MV-4-11 (cell line): ENCODE measurements at places on chromosomes 13 and 19.

- peak; percentile 52 for DNase-seq
These were observed 2.7 kb downstream of the JUND start for GRCh38 chr19:18278521-18279265.

DNA sequence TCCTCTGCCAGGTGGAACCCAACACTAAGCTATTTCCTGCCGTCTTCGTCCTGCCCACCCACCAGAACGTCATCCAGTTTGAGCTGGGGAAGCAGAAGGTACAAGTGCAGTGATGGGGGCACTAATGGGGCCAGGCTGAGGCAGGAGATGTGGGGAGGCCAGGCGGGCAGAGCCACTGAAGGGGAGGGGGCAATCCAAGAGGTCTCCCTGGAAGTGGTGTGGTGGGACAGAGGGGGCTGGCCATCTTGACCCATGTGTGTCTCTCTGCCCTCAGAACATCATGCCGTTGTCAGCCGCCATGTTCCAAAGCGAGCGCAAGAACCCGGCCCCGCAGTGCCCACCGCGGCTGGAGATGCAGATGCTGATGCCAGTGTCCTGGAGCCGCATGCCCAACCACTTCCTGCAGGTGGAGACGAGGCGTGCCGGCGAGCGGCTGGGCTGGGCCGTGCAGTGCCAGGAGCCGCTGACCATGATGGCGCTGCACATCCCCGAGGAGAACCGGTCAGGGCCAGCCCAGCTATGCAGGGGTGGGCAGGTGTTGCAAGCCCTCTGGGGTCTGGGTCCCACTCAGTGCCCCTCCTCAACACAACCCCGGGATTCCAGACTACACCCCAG, 49.6 kb downstream of the RYR1 start:
- DNase-seq, result no peak

DNA sequence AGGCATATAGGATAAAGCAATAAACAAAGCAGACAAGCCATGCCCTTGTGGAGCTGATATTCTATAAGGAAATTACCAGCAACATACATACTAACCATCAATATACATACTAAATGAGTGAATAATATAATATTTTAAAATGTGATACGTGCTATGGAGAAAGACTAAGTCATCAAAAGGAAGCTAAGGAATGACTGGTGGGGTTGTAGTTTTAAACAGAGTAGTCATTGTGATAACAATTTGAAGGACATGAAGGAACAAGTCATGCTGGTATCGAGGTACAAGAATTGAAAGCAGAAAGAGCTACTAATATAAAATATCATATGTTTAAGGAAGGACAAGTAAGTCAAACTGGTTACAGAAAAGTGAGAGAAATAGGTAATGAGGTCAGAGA, 894.9 kb upstream of the PCDH9 start:
- no peak for DNase-seq

DNA sequence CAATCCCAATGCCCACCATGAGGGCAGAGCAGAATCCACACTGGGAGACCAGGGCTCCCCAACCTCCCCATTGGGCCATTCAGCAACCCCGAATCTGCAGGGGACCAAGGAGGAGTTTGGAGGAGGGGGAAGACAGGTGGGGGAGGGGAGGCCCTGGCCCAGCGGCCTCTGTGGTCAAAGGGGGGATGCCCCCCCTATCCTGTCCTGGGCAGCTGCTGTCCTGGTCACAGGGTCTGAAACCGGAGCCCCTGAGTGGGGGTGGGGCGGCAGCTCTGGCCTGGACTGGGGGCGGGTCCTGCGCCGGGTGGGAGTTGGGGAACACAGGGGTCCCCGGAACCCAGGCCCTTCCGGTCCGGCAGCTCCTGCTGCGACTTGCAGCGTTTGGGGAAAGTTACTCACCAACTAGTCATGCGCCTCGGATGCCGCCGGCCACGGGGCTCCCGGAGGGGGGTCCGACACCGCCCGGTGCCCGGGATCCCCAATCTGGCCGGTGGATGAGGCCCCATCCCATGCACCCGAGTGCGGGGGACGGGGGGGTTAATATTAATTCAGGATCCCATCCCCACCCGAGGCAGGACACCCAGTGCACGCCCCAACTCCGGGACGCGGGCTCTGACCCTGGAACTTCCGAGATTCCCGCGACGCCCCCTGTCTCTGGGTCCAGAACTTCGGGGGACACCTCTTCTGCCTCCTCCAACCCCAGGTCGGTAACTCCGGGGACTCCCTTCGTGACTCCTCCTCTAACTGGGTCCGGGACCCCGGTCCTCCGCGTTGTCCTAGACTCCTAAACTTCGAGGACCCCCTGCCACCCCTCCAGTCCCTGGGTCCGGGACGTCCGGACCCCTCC, 872 bp downstream of the HOMER3 start:
- DNase-seq, result no peak

- no peak for DNase-seq
These were observed 85.5 kb upstream of the FGF14 start for GRCh38 chr13:102487330-102487729.

DNA sequence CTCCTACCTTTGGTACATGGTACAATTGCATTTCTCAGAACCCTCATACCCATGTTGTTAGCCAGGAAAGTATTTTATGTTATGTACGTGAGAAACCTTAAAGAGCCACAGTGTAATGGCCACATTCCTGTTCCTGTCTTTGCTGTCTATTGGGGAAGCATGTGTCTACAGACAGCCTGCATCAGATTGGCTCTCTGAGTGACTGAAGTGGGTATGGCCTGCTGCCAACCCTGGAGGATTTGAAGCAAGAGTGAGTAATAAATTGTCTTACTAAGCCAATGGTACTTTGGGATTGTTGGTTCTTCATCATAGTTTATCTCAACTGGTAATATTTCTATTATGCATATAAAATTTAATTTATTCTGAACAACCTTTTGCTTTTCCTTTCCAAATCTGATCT, 574.1 kb downstream of the LMO7 start:
- DNase-seq, result no peak
